ENCODE measurements at places on chromosomes 5 and 9.

GRCh38 chr5:137734962-137735554, 831 bp downstream of the KLHL3 start:
- DNase-seq: peak; percentile 63

GRCh38 chr5:173624282-173624681, 7.8 kb upstream of the BOD1 start:
- DNase-seq: peak; percentile 40

DNA sequence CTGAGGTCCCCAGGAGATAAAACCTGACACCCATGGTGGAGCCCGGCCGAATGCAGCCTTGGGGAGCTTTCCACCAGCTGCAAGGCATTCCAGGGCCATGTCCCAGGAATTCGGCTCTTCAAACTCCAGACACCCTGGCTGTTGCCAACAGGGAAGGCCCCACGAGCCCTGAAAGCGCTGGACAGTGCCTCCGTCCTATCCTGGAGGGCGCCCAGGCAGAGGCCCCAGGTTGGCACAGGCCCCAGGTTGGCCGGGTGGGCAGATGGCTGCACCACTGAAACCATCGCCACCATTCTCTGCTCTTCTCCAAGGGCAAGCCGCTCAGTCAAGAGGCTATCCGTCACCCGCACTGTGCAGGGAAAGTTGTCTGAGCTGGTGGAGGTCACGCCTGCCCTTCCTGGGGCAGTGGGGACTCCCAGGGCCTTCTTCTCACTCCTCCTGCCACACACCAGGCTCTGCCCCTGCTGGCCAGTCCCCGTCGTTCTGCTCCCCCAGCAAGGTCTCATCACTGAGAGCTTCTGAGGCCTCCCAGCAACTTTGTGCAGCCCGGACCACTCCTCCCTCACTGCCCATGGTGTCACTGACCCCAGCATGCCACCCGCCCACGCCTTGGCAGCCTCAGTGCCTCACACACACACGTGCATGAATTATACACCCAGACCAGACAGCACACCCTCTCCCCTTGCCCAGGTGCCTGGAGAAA, 21.2 kb downstream of the SLC6A3 start:
- DNase-seq: no peak

- no peak for DNase-seq
Measured at GRCh38 chr9:79621916-79622575, 50.3 kb downstream of the TLE4 start.

DNA sequence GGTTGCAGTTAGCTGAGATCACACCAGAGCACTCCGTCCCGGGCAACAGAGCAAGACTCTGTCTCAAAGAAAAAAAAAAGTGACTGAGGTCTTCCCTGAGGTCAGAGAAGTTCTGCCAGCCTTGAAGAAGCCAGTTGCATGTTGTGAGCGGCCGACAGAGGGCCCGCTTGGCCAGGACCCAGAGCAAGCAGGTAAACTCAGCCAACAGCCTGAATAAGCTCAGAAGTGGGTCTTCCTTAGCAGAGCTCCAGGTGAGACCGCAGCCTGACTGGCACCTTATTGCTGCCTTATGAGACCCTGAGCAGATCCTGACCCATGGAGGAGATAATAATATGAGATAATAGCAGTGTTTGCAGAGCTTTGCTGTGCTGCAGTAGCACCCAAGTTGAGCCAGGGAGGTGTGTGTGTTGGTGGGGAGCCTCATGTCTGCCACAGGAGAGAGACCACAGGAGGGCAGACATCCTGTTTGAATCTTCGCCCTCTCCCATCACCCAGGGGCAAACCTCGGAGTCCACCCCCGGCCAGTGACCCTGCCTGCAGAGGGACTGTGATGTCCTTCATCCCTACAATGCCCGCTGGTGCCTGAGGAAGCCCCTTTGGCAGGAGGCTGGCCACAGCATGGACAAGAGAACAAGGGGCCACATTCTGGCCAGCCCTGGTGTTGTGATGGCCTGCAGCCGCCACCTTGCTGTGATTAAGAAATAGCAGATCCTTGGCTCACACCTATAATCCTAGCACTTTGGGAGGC, 10.8 kb upstream of the BARX1 start:
- no peak for DNase-seq

- peak; percentile 53 for DNase-seq
Measured at GRCh38 chr5:36156121-36156601, 4.2 kb downstream of the SKP2 start.

GRCh38 chr9:92522983-92523970, 12.5 kb downstream of the ECM2 start:
- DNase-seq: no peak
